ENCODE measurements at places on chromosomes 4 and X.

- peak; percentile 48 for DNase-seq
Observed at GRCh38 chr4:167721617-167722486, 370.5 kb upstream of the ANXA10 start.

- no peak for DNase-seq
Observed at GRCh38 chr4:78437608-78438088, 113.9 kb upstream of the ANXA3 start.

GRCh38 chr4:35464964-35465528, 779.3 kb downstream of the ARAP2 start:
- DNase-seq: peak; percentile 11

GRCh38 chr4:79625361-79625760, 217.3 kb upstream of the GK2 start:
- no peak for DNase-seq

DNA sequence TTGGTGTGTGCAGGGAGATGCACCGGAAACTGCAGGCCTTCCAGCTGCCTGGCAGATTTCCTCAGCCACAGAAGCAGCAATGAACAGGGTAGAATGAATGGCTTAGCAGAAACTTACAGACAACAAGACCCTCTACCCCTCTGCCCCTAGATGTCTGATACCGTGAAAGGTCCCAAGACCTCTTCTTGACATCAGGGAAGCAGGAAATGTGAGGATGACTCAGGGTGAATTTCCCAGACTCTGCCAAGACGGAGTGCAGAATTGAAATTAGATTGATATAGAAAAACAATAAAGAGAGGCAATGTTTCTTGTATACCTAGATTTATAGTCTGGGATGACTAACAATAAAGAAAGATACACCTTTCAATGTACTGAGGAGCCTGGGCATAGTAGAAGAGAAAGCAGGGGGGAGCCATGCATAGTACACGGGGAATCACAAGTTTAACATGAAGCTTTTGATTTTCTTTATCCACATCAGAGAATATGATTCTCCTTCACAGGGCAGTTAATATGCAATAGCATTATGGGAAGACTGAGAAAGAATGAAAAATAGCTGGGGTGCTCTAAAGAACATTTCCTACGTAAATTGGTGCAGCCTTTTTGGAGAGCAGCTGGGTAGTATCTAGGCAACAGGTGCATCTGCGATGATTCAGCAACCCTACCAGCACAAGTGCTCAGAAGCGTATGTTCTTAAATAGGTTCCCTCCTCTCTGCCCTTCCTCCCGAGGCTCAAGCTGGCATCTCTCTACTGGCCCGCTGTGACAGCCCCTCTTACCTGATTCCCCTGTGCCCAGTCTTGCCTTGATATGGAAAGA, 18.3 kb upstream of the CXCR3 start:
- DNase-seq: no peak

DNA sequence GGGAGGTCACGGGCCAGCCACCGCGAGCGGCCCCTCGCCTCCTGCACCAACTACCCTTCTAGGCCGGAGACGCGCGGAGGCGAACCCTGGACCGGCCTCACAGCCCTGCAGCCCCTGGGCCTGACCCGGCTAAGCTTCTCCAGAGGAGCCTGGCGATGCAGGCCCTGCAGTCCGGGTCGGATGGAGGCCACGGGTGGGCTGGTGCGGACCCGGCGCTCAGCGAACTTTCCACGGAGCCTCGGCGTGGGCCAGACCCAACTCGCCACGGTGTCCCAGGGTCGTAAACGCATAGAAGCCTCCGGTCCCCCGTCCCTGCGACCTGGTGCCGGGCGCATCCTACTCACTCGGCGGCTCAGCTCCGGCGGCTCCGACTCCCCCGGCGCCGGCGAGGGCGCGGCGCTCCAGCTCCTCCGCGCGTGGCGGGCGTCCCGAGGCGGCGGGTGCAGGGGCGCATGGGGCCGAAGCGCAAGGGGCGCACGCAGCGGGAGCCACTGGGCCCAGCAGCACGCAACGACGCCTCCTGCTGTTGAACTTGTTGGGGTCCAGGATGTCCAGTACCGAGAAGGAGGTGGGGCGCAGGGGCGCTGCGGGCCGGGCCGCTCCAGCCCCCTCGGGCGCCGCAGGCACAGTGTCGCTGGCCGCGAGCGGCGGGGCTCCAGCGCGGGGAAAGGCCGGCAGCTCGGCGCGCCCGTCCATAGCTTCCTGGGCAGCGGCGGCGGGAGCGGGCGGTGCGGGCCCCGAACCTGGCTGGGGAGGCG, 427 bp downstream of the NKX1-1 start:
- no peak for DNase-seq

DNA sequence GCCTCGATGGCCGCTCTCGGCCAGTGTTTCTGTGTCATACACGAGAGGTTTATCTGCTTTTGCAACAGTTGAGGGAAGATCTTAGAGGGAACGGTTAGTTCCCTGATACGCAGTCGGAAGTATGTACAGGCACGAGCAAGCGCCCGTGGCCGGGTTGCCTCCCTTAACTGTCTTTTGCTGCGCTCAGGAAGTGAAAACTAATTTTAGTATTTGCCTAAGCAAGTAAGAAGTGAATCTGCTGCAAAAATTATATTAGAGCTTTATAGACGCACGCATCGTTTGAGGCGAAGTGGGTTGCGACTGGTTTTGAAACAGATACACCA, 695 bp downstream of the MTM1 start:
- DNase-seq: no peak

DNA sequence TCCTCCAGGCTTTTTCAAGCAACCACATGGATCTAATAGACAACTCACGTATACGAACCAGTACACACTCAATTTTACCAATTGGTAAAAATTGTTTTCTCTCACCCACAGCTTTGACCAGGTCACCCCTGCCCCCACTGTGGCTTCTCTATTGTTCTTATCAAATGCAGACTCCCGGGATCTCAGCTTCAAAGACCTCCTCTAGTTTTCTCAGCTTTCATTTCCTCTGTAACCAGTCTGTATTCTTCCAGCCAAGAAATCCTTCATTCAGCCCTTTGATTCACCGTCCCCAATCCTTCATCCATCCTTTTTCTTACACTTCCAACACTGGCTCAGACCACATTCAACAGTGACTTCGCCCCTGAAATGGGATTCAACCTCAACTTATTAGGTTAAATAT, 120.7 kb downstream of the CORIN start:
- DNase-seq: no peak

DNA sequence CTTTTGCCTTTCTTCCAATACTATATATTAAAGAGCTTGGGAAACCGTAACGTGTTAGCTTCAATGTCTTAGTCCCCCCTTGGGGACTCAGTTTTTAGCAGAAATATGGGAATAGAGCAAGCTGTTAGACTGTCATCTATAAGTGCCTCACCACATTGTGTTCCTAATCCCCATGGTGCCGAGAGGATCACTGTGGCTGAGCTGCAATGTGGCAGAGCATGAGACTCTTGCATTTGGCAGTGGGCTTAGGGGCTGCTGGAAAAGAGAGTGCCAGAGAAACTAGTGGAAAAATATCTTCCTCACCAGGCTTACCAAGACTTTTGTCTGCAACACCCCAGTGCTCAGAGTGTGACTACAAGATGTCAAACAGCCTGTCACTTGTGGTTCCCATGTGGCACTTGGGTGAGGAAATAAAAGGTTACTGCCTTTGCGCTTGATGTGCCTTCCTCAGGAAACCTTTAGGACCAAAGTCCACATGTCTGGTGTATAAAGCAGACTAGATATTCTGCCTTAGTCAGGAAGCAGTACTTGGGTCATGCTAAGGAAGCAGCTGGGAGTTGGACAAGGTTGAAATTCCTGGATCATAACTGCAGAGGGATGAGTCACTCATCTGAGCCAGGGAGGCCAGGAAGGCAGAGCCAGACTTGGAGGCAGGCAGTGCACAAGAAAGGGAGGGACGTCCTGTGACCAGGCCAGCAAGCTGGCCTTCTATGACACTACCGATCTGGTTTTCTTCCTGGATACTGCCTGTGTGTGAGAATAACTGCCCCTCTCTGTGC, 9.7 kb upstream of the MAGEA4 start:
- peak; percentile 72 for DNase-seq

DNA sequence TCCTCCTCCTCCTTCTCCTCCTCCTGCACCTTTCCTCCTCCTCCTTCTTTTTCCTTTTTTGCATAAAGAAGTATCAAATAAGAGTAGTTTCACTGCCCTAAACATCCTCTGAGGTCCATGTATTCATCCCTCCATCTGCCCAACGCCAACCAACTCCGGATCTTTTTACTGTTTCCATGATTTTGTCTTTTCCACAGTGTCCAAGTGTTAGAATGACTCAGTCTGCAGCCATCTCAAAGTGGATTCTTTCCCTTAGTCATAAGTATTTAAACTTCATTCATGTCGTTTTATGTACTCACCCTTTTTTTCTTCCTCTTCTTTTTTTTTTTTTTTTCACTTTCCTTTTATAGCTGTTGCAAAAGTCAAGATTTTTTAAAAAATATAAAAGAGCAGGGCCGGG, 12.9 kb downstream of the CSF2RA start:
- peak; percentile 7 for DNase-seq

- DNase-seq: peak; percentile 77
Observed at GRCh38 chrX:17706676-17707075, 30.6 kb upstream of the SCML1 start.

DNA sequence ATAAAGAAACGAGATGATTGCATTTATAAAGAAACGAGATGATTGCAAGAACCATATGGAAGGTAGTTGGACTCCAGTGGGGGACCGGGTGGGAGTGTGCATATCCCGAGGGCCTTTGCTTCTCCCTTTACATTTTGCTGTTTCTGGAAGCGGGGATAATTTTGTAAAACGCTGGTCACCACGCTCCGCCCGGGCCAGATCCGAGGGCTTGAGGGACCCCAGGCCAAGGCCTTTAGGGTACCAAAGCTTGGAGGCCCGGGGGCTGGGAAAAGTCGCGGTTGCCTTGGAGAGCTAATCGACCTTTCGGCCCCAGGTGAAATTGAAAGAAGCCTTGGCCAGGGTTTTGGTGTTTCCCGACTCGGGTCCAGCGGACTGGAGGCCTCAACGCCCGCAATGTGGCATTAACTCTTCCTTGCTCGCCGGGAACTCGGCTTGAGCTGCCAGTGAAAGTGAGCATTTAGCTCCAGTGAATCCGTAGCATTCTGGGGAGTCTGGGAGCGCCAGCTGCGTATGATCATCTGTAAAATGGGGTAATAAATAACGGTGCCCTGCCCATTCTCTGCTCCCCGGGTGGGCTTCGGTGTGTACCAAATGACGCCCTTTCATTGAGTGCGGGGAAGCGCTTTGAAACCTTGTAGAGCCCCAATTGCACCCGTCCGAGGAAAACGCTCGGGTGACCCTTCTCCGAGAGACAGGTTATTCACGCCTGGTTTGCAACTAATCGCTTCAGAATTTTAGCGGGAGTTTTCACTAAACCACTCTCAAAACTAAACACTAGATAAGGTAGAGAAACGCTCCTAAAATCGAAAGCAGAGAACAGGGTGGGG, 4.5 kb downstream of the NKX3-2 start:
- no peak for DNase-seq

GRCh38 chr4:37648084-37648817, 37.9 kb downstream of the RELL1 start:
- DNase-seq: peak; percentile 76

DNA sequence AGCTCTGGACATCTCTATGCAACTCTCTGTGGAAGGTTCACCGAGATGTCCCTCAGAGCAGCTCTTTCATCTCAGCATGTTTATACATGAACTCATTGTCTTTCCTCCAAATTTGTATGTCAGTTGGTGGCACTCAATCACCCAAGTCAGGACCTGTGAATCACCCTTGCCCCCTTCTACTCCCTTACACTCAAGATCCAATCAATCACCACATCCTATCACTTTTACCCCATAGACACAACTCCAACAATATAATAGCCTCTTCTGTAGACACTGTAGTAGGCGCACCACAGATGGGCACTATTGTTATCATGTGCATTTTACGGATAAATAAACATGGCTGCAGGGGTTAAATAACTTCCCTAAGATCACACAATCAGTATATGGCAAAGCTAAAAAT, 41.3 kb upstream of the IRF2 start:
- DNase-seq: no peak

GRCh38 chrX:12741416-12741815, 49.8 kb upstream of the PRPS2 start:
- peak; percentile 84 for DNase-seq

GRCh38 chr4:145540235-145540634, 58.6 kb downstream of the SMAD1 start:
- DNase-seq: no peak

DNA sequence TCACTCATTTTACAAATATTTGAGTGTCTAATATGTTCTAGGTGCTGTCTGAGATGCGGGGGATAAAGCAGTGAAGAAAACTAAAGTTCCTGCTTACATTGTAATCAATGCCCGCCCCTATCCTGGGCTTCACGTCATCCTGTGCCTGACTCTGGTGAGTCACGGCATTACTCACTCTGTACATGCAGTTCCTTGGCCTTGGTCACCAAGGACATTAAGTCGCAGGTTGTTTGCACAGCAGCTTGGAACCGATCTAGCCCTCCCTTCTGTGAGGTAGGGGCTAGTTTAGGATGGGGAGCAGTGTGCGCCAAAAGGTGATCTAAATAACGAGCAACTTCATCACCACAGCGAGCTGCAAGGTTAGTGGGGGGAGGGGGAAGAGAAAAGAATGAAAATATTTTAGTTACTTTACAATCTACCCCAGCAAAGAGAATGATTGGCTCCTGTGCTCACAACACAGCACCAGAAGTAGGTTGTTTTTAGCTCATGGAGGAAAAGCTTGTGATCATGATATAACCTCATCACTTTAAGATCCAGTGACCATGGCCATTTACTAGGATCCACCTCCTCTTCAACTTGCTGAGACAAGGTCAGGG, 48.0 kb upstream of the HDAC8 start:
- DNase-seq: peak; percentile 69

GRCh38 chr4:101792056-101792590, 1.6 kb downstream of the BANK1 start:
- no peak for DNase-seq

DNA sequence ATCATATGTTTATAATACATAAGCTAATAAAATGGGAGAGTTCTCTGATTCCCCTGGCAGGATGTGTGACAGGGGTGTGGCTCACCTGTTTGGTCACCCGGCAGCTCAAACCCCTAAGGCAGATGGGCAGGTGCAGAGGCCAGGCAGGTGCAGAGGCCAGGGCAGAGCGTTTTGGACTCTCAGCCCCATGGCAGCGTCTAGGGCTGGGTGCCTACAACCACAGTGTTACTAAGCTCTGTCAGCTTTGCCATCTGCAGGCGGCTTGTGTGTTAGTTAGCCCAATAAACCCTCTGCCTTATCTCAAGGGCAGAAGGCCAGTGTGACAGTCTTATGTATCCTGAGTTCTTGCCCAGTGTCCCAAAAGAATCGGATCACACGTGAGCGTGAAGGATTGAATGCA, 54.0 kb upstream of the UGT2B15 start:
- no peak for DNase-seq

GRCh38 chrX:3520458-3520857, 174.0 kb upstream of the MXRA5 start:
- no peak for DNase-seq

DNA sequence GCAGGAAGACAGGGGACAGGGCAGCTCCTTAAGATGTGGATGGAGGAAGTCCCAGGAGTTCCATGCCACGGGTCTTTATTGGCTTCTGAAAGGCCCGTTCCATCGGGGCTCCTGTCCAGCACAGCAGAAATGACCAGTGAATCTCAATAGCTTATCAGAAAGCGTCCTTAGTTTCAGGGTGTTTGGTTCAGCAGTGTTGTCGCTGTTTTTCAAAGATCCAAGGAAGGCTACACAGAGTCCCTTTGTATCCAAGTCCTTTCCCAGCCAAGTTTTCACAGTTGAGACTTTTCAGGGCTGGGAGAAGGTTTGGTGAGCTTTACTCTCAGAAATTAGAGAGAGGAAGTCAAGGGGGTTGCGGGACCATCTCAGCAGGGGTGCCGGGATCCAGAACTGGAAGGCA, 5.0 kb upstream of the ZCCHC4 start:
- no peak for DNase-seq
